Activated T-cell treated with anti-CD3 and anti-CD28 coated beads, Interleukin-2, amount 50 U/mL, for 72 hours (primary cell): ENCODE measurements at places on chromosomes 1 and 21.

- DNase-seq, result no peak
Measured at GRCh38 chr21:15406791-15407190, 323.0 kb upstream of the USP25 start.

GRCh38 chr1:176174108-176174507, 33.0 kb downstream of the COP1 start:
- no peak for DNase-seq

DNA sequence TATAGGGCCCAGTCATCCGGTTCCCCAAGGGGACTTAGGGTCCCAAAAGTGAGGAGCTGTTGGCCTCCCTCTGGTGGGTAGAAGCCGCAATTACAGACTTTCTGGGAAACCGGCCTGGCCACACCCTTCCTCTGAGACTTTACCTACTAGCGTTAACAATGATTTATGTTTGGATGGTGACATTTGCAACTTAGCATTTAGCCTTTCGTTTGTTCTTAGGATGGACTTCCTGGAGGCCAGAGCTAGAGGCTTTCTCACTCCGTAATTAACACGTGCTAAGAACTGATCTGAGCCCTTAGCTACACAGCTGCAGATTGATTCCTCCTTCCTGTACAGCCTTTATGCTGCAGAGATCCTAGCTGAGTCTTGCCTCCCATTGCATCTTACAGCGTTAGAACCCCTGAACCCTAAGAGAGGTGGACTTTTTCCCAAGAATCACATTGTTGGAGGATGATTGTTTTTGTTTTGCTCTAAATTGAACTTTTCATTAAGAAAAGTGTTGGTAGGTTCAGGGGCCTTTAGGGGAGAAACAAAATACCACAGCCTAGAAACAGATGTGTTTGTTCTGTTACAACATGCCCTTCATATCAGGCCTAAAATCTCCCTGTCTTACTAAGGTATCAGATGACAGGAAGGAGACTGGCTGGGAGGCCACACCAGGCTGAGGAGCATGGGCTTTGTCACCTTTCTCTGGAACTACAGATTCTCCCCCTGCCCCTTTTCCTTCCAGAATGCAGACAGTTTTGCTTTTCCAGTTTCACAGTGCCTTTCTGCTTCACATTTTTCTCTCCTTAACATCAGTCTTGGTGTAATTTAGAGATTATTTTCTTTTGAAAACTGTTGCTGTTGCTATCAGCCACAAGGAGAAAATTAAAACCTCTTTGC, 1.9 kb downstream of the S100A11 start:
- peak; percentile 75 for DNase-seq

- no peak for DNase-seq
Measured at GRCh38 chr1:167654975-167655575, 25.0 kb downstream of the RCSD1 start.

- no peak for DNase-seq
Measured at GRCh38 chr1:181080556-181080955, 7.9 kb upstream of the IER5 start.
